HepG2 (cell line): ENCODE measurements at places on chromosomes 7 and 10.
A peak's percentile ranks its signal among the peaks of the same experiment; 100 is the strongest.

GRCh38 chr7:128264477-128264876 lies 23.4 kb downstream of the LEP start:
- no peak for DNase-seq

DNA sequence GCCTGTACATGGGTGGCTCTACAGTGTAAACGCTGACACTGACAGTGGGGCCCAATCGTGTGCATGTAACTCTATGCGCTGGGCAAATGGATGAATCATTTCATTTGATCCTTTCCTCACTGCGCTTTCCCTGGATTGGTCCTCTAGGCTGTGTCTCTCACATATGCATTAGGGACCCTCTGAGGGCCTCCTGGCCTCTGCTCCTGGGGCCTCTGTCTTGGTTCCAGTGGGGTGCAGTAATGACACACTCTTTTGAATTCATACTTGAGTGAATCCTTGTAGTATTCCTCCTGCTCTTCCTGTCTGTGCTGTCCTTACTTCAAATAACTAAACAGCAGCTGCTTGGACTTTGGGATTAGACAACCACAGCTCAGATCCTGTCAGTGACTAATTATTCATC lies 176.5 kb upstream of the ADO start:
- DNase-seq, result no peak

DNA sequence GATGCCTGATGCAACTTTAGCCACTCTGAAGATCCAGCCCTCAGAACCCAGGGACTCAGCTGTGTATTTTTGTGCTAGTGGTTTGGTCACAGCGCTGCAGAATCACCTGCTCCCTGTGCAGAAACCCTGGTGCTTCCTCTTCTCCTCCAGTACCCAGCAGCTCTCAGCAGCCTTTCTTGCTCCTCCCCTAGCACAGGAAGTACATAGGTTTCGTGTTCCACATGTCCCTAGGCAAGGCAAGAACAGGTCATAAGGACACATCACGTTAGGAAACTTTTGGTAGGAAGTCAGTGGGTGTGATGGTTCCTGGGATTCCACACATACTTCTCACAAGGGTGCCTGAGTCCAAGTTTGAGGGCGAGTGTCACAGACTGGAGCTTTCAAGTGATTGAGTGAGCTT lies 167.9 kb upstream of the PRSS1 start:
- DNase-seq, result no peak

- DNase-seq, result no peak
These were observed 1.4 kb downstream of the ANKMY2 start for GRCh38 chr7:16644157-16644556.

DNA sequence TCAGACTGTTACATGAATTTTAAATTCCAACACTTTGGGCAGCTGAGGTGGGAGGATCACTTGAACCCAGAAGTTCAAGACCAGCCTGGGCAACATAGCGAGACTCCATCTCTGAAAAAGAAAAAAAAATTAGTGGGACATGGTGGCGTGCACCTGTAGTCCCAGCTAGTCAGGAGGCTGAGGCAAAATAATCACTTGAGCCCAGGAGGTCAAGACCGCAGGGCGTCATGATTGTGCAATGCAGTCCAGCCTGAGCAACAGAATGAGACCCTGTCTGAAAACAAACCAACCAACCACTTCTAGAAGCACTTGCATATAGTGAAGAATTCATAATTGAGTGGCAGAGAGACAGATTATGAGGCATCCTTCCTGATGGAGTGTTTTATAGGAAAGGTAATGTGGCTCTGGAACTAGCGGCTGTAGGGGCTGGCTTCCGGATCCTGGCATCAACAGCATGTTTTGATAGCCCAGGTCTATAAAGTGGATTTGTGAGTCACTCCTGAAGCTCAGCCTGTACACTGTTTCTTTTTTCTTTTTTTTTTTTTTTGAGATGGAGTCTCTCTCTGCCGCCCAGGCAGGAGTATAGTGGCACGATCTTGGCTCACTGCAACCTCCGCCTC lies 40.3 kb upstream of the RSBN1L start:
- DNase-seq, result no peak

GRCh38 chr10:36779238-36779846 lies 346.1 kb upstream of the ANKRD30A start:
- peak; percentile 30 for DNase-seq

GRCh38 chr7:7641129-7641663 lies 644 bp downstream of the UMAD1 start:
- peak; percentile 20 for DNase-seq

GRCh38 chr7:55464422-55464821 lies 99.3 kb downstream of the LANCL2 start:
- no peak for DNase-seq
